Suppressor macrophage (primary cell): ENCODE measurements at places on chromosomes 3 and 15.

DNA sequence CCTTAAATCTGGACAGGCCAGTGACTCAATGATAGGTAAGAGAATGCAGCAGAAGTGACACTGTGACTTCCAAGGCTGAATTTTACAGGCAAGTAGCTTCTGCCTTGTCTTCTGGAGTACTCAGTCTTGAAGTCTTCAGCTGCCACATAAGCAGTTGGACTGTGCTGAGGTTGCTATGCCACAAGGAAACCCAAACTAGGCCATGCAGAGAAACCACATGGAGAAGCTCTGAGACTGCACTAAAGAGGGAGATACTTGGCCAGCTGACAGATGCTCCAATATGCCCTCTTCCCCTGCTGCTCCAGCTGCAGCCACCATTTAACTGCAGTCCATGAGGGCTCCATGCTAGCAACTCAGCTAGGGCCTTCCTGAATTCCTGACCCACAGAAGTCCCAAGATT is 119.4 kb upstream of the GADL1 start:
- no peak for DNase-seq

GRCh38 chr3:174986685-174987084 is 127.6 kb downstream of the NAALADL2 start:
- no peak for DNase-seq

DNA sequence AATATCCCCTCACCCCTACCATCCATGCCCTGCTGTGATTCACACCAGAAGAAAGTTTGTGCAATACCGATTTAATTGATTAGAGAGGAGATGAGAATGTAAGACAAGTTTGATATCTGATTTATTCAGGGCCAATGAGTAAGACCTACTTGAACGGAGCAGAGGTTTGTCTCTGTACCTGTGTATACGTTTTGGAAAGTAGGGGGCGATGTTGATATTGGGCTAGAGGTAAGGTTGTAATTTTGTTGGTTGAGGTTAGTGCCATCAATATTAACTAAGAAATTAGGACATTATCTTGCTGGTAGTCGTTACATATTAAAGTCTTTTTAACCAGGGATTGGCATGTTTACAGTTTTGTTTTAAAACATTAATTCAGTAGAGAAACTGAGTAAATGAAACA is 20.5 kb downstream of the EAF2 start:
- no peak for DNase-seq

- DNase-seq, result no peak
Observed at GRCh38 chr15:98070137-98070536, 109.6 kb downstream of the ARRDC4 start.

GRCh38 chr3:24582431-24583403 is 88.1 kb upstream of the THRB start:
- DNase-seq, result peak; percentile 42

DNA sequence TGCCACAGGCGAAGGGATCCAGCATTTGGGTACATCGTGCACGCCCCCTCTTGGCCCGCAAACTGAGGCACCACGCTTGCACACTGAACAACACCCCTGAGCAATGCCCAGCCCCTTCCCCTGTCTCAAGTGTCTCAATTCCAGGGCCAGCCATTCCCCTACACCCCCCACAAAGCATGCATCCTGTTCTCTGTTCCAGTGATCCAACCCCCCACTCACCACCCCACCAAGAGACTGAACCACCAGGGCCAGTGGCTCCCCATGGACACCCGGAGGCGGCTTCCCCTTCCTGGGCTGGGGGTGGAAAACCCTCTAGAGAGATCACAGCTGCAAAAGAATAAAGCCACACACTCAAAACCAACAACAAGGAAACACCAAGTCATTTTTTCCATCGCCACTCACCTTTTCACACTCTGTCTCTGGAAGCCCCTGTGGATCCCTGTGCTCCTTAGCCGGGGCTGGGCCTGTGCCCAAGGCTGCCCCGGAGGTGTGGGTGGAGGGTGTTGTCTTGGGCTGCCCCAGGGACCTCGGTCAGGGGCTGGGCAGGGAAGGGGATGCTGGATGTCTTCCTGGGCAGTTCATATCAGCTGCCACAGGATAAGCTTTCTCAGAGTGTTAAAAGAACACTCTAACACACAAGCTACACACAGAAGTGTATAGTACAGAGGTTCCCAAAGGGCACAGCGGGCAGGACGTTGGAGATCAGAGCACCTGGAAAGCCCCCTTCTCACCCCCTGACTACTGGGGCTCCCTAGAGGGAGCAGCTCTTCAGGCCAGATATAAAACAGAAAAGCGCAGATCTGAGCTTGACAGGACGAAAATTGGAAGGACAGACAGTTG is 92.5 kb downstream of the CHSY1 start:
- DNase-seq, result peak; percentile 40

DNA sequence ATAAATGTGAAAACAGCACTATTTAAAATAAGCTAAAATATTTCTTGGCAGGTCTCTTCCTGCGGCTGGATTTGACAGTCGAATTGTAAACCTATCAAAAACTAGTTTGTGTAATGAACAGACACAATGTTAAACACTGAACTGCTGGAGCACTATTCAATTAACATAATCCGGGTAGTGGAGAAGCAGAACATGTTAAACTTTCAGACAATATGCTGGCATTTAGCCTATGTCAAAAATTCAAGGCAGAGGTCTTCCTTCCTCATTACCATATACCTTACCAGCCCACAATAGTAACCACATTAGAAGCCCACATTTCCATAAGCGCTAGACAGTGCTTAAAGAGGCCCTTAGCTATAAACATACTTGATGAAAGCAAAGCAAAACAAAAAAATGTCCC is 1042.9 kb downstream of the ROBO1 start:
- DNase-seq, result no peak

DNA sequence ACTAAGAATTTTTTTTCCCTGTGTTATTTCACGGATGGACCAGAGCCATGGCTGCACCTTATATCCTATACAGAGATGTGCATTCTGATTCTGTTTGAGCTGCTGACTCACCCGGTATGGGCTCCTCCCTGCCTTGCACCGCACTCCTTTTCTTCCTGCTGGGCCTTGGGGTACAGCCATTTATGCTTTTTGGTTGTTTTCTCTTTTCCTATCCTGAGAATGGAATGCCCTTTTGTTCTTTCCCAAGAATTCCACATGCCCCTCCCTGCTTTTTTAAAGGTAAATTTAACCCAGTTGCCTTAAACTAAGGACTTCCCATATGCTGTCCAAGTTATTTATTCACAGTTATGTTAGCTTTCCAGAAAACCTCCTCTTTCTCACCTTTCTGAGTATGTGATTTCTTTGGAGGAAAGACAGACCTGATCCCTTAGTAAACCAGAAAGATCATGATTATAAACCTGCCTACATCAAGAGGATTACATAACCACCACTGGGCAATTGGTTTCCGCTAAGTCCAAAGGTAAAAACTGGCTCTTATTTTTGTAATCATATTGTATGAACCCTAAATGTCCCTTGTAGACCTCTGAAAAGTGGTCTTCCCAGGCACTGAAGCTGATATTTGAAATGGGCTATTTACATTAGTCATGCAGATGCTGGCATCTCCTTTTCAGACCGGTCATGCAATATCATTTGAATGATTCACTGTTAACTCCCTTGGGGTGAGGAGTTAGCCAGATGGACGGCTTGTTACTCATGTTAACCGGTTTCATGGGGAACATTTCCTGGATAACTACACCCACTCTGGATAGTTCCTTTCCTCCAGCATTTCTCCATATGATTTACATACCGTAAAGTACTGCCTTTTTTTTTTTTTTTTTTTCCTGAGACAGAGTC is 45.5 kb downstream of the TMOD3 start:
- peak; percentile 48 for DNase-seq

DNA sequence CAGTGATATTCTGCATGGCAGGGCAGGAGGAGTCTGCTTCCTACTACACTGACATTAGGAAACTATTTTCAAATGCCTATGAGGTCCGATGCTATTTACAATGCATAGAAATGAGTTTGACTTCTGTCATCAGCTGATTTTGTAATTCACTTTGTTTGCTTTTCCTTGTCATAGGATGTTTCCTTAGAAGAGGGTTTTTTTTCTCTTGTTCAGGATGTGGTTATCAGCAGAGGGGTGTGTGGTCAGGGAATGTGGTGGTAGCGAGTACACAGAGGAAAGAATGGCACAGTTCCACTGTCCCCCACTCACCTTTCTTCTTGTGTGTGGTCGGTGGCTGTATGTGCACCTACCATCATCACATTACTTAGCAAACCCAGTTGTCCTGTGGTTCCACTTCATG is 231.5 kb downstream of the LRTM1 start:
- no peak for DNase-seq

DNA sequence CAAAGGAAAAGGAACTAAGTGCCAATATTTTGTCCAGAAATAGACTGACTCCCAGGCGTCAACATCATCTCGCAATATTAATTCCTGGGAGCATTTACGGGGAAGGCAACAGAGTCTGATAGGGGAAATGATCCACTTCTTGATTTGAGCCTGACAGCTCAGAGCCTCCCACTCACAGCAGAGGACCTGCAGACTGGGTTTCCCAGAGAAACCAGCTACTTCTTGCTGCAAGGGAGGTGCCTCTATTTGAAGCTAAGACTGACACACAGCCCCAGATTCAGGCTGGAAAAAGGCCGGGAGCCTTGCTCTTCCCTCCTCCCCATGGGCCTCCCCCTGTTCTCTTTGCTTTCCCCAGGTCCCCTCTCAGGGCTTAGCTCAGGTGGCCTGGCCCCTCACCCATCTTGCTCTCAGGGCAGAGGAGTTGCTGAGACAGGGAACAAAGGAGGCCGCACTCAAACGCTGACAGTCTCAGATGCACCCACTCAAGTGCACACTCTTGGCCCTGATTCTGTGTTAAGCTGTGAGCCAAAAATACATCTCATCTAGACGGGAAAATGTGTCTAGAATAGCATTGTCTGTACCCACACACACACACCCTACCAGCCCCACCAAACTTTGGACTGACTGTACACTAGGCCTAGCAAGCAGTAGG is 49.8 kb upstream of the DCLK3 start:
- peak; percentile 45 for DNase-seq

DNA sequence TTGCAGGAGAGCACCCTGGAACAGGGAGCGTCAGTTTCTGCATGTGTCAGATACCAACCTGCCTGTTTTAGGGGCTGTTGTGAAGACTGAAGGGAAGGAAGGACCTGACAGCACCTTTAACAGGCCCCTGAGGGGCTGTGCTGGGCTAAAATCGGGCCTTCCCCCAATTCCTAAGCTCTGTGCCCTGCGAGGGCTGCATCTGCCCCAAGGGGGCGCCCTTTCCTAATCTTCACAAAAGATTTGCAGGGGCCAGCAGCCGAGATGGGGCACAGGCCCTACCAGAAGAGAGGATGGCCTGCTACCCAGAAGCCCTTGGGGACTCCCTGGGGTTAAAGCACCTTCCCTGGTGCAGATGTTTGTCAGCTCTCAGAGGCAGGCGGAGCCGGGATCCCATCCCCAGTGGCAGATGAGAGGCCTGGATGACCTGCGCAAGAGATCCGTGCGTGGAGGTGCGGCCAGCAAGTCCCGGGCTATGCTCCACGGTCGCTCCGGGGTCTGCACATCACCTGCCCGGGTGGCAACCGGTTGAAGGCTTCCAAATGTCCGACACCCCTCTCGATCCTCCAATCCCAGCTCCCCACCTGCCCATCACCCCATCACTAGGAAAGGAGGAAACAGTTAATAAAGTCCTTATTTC is 53.6 kb downstream of the RHCG start:
- DNase-seq, result peak; percentile 80

- no peak for DNase-seq
Observed at GRCh38 chr3:183502237-183503181, 53.0 kb downstream of the KLHL6 start.

- no peak for DNase-seq
Observed at GRCh38 chr3:16927485-16927884, 42.7 kb downstream of the PLCL2 start.

- peak; percentile 84 for DNase-seq
Observed at GRCh38 chr15:40320931-40321371, 2.5 kb upstream of the INAFM2 start.

GRCh38 chr15:53586799-53587198 is 172.7 kb downstream of the WDR72 start:
- peak; percentile 50 for DNase-seq

- no peak for DNase-seq
Observed at GRCh38 chr3:127834771-127835170, 12.5 kb upstream of the MGLL start.
